ENCODE measurements at places on chromosomes 7 and 10.

DNA sequence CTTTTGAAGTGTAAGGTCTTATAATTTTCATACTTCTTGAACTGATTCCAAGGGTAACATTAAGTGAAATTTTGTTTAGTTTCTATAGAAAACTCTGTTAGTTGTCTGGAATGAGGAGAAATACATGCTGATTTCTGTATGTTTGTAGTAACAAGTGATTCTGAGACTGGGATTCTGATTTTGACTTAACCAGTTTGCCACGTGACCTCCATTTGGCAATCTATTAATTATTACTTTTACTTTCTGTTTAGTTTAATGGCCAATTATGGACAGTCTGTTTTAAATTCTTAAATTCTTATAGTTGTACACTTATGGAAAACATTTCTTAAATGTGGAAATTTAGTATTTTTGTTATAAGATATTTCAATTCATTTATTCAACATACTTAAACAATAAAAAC lies 163.1 kb downstream of the ADK start:
- DNase-seq: no peak

DNA sequence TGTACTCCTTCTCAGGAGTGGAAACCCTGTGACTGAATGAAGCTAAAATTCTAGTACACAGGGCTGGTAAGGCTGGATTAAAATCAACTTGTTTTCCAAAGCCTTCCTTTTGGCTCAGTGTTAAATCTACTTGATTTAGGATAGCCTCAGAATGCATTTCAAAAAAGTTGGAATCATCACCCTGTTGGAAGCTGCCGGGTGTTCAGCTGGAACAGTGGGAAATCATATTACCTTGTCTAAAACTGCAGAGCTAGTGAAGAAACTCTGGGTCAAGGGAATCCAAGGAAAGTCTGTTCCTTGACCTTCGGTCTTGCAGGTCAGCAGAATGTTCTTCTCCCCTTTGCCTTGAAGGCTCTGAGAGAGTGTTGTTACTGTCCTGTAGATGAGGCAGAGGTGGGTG lies 252.1 kb upstream of the INHBA start:
- DNase-seq: no peak

- no peak for DNase-seq
Observed at GRCh38 chr10:124643330-124644009, 100.7 kb downstream of the FAM53B start.

DNA sequence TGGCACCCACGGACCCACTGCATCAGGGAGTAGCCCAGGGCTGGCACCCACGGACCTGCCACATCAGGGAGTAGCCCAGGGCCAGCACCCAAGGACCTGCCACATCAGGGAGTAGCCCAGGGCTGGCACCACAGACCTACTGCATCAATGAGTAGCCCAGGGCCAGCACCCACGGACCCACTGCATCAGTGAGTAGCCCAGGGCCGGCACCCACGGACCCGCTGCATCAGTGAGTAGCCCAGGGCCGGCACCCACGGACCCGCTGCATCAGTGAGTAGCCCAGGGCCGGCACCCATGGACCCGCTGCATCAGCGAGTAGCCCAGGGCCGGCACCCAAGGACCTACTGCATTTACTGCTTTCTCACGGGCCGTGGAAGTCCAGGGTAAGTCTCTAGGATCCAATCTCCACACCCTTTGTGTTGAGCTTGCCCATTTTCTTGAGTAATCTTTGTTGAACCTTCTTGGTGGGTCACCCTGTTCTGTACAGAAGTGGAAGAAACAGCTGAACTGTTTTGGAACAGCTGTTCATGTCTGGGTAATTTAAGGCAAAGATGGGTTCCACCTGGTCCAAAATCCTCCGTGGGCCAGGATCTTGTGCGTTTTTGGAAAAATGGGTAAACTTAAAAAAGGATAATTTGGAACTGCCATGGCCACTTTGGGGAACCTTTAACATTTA lies 69.0 kb downstream of the VIPR2 start:
- no peak for DNase-seq

DNA sequence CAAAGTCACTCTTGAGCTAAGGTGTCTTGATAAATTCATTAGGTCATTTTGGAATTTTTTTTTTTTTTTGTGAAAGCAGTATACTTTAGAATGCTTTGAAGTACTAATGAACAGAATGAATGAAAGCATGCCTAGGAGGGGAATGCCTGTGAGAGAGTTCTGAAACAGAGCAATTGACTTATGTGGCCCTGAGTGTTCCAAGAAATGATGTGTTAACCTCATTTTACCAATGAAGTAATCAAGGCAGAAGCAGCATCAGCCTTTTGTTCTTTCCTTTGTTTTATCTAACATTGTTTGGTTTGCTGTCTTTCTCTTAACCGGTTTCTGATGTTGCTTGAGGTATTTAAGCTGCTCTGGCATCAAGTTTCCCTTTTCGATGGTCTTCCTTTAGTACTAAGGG lies 154.6 kb upstream of the HGF start:
- DNase-seq: no peak

DNA sequence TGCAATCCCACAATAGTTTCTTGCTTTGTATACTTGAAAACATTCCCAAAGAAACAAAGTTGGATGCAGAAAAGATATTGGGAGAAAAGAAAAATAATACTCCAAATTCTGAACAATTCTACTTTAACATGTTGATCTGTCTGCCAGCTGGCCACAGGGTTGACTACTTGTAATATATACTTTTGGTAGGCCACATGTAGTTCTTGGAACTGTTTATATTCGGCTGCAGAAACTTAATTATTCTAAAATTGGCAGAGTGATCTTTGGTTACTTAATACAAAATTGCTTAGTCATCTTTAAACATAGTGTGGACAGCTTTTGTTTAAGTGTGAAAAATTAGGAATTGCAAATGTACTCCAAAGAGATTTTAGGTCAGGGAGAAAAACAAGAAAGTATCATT lies 76.0 kb downstream of the CALD1 start:
- DNase-seq: no peak

- no peak for DNase-seq
Observed at GRCh38 chr7:74606909-74607510, 50.5 kb upstream of the GTF2I start.

DNA sequence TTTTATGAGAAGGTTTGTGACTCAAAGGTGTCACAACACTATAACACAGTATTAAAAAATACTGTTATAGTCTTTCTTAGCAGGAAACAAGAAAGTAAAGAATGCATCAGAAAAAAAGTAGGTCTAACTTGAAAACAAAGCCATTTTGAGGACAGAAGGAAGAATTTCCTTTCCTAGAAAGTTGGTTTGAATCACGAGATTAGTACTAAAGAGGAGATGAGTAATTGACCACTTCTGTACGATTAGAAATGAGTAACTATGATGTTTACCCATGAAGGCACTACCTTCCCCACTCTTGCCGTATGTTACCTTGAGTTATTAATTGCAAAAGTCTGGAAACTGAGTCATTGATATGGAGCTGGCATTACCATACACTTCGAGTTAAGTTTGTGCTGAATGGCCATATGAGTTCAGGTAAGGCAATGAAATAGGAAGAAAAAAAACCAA lies 65.2 kb downstream of the FAM185A start:
- no peak for DNase-seq

DNA sequence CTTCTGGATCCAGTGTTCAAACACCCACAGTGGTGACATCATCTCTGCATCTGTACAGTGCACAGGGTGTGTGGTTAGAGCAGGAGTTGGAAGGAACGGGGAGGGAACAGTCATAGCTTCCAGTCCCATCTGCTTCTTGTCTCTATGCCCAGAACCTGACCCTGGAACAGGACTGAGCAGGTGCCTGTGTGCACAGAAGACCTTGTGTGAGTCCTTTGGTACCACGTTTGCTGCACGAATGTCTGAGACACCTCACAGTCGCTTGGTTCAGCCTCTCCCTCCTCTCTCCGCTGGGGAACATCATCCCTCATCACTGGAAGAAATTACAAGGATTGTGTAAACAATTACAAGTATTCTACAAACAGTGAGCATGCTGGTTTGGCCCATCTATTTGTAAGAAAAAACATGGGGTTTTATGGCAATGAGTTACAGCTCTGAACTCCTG lies 243.0 kb upstream of the KLF6 start:
- no peak for DNase-seq

GRCh38 chr7:80002865-80003264 lies 131.8 kb upstream of the GNAI1 start:
- no peak for DNase-seq

DNA sequence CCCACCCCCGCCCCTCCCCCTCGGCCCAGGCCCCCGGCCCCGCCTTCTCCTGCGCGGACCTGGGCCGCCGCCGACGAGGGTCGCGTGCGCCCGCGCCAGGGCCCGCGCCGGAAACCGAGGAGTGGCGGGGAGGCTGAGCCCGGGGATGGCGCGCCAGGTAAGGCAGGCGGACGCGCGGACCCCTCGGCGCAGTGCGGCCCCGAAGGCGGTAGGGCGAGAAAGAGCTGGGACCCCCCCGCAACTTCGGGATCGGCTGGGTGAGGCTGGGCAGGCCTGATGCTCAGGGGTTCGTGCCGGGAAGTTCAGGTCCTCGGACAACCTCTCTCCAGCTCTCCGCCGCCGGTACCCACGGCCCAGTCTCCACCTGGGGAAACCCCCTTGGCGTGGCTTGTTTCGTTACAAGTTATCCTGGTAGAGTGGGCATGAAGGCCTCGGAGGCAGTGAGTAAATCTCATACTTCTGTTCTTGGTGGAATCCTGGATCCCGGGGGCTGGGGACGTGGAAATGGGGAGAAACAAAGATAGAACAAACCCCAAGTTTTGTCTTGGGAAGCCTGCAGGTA lies 58.4 kb downstream of the ZNF467 start:
- DNase-seq: no peak

DNA sequence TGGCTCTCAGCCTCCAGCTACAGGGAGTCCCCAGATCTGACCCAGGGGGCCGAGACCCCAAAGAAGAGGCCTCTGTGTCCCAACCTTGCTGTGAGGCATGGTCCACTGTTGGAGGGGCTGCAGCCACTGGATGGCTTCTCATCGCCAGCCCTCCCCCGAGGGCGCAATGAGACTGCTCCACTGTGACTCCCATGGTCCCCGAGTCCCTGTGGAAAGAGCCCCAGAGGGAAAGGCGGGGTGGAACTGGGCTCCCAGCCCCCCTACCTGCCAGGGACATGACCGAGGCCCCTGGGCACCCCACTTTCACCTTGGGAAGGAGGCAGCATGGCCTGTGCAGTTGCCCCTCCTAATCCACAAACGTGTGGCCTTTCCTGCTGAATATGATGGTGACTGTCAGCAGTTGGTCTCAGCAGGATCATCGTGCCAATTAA lies 33.5 kb upstream of the RET start:
- no peak for DNase-seq

DNA sequence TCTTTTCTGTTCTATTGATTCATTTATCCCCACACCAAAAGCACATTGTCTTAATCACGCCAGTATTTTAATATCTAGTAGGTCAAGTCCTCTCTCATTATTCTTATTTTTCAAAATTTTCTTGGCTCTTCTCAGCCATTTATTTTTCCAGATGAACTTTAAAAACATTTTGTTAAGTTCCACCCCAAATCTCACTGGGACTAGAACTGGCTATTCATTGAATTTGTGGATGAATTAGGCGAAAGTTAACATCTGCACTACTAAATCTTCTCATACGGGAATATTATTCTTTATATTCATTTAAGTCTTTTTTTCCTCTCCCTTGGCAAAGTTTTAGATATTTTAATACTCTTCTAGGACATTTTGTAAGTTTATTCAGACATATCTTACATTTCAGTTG lies 295.2 kb upstream of the MGMT start:
- no peak for DNase-seq

DNA sequence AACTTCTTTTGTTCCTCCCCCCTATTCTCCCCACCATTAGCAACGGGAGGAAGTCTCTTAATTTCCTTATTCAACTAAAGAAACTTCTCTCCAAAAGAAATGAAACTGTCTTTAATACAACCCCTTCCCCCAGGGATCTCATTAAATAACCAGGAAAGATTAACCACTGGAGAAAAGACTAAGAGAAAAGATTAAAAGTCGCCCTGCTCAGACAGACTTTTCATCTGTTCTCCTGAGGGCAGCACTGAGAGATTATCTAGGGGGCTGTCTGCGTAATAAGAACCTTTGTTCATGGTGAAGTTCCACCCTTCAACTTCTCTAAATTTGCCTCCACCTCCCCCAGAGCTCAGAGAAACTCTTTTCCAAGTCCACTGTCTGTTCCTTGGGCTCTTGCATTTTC lies 105.5 kb downstream of the HGF start:
- no peak for DNase-seq

DNA sequence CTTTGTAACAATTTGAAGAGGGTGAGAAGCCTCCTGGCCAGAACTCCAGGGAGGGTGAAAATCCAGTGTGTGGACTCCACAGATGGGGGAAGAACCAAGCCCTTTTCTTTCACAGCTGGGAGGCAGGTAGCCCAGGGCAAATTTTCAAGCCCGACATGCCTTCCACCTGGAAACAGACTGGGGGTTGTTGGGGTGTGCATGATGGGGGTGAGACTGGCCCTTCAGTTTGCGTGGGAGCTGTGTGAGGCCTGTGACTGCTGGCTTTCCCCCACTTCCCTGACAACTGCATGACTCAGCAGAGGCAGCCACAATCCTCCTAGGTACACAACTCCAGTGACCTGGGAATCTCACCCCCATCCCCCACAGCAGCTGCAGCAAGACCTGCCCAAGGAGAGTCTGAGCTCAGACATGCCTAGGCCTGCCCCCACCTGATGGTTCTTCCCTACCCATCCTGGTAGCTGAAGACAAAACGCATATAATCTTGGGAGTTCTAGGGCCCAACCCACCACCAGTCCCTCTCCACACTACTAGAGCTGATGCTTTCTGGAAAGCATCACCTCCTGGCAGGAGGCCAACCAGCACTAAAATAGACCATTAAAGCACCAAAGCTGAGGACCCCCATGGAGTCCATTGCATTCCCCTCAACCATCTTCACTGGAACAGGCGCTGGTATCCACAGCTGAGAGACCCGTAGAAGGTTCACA lies 445.4 kb downstream of the TFEC start:
- no peak for DNase-seq
